ENCODE measurements at places on chromosomes 7 and 10.
A peak's percentile ranks its signal among the peaks of the same experiment; 100 is the strongest.

DNA sequence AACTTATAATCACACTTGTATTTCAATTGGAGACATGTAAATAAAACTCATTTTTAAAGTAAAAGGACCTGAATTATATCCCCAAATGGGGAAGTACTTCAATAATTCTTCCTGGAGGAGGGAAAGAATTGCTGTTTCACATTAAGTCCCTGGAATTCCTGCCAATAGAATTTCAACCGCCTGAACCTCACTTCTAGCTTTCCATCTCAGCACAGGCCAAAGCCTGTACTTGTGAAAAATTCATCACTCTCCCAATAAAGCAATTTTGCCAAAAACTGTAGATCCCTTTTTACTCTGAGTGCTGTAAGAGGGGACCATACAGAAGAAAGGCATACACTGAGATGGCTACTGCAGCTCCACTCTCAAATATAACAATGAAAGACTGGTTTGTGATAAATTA is 54.8 kb downstream of the CADPS2 start:
- DNase-seq: no peak

- DNase-seq: no peak
Observed at GRCh38 chr10:89391907-89392756, at the start of gene IFIT1. TSS of gene IFIT1 (plus strand) at chr10:89392623. CDS start at chr10:89392713, 90 bp downstream.

DNA sequence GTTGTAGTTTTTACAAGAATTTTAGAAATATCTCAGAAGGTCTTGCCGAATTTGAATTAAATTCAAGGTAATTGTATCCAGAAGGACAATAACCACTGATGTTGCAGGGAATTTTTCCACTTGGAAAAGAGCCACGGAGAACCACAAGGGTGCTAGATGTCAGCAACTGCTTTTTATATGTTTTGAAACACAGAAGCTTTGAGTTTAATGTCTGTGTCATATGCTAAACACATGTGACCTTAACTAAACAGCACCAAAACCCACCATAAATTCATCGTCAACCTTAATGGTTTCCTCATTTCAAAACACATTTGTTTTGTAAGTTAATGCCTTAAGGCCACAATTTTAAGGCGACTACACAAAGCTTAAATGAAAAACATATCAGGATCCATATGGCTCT is 106.9 kb downstream of the COL28A1 start:
- no peak for DNase-seq

DNA sequence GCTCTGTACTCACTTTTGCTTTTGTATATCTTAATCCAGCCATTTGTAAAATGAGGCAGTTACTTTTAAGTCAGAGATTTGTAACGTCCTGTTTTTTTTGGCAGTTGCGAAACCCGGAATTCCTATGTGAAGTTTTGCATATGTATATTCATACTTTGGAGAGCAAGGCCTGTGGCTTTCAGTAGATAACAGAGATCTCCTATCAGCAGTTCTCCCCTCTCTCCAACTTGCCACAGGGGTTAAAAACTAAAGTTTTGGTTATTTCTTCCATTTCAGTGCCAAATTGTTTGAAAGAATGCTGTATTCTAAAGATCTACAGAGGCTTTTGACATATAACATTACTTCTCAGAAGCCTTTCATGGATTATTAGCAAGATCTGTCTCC is 102.4 kb downstream of the EXOC4 start:
- no peak for DNase-seq

GRCh38 chr10:67723601-67724000 is 27.6 kb upstream of the CTNNA3 start:
- DNase-seq: no peak

DNA sequence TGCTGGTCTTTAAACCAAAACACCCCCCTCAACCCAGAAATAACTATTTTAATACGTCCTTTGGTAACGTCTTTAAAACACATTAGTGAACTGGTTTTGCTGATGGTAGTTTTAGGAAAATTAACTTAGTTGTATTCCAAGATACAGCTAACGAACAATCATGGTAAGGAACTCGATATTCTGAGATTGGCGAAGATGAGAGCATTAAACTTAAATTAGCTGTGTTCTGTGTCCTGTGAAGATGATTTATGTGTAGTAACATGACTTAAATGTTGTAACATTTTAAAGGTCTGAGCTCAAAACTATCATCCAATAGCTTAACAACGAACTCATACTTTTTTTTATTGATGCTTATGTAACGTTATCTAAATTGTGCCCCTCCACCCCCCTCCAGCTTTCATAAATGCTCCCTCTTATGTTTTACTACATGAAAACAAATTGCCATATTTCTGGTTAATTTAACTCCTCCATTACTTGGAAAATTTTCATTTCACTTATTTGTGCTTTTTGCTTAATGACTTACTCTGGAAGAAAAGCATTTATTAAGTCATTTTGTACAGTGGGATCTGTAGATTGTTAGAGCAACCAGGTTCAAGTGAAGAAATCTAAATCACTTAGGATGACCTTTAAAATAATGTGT is 1.7 kb downstream of the SDK1 start:
- DNase-seq: no peak

GRCh38 chr10:28890121-28890950 is 213.0 kb downstream of the BAMBI start:
- DNase-seq: no peak

GRCh38 chr10:116654816-116655215 is 34.1 kb downstream of the PNLIPRP2 start:
- DNase-seq: no peak

DNA sequence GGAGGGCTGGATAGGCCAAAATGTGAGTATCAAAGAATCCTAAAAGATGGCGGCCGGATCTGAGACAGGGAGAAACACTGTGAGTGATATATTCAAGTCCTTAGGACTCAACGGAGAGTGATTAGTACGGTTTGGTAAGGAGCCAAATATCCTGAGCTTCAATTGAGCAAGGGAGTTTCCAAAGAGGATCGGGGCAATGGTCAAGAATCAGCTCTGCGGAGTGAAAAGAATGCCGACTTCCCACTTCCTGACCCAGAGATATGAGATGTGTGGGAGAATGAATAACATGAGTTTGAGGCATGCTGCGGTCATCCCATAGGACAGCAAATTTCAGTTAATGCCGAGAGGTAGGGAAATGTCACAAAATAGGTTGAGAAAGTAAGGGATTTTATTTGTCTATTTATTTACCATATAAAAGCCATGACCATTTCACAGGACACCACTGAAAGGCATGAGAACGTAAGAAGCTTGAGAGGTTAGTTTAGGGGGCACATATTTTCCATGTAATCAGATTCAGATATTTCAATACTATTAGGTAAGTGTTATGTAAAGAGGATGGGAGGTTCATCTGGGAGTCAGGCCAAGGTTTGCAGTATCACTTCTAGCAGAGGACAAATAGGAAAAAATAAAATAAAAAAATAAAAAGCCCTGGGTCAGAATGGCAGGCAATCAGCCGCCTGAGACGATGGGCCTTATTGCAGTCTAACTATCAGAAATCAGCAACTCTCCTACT is 165.6 kb downstream of the HGF start:
- DNase-seq: no peak

DNA sequence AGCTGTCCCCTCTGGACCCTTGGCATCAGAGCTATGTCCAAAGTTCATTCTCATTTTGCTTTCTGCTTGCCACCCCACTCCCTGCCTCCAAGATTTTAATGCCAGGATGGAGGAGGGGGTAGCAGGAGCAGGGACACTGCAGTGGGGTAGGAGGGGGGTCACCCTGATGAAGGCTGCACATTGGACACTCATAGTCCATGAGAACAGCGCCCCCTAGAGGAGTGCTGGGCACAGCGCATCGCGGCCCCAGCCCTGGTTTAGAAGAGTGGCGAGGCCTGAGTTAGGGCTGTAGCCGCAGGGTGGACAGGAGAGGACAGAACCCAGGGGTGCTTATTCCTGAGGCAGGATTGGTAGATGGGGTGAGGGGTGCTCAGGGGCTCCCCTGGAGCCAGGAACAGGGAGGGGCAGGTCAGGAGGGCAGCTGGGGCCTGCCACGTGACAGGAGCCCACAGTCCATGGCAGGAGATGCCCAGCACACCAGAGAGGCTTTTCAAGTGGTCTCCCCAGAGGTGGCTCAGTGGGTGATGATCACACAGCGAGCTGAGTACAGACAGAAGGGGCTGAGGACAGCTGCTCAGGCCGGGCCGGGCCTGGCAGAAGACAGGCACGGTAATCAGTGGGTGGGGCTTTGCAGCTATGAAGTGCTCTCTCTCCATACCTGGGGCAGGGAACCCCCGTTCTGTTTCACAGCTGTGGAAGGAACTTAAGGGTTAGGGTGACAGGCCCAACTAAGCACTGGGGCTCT is 71.4 kb downstream of the NEURL1 start:
- peak; percentile 58 for DNase-seq

DNA sequence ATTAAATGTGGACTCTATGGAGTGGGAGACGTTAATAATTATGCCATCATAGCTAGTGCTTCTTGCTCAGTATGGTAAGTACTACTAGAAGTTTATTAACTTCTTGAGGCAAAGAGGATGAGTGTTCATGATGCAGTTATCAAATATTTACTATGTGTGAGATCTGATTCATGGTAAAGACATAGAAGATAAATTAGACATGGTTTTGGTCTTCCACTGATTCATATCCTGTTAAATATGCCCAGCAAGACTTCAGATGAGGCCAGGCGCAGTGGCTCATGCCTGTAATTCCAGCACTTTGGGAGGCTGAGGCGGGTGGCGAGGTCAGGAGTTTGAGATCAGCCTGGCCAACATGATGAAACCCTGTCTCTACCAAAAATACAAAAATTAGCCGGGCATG is 547.1 kb upstream of the ANKRD30A start:
- no peak for DNase-seq

DNA sequence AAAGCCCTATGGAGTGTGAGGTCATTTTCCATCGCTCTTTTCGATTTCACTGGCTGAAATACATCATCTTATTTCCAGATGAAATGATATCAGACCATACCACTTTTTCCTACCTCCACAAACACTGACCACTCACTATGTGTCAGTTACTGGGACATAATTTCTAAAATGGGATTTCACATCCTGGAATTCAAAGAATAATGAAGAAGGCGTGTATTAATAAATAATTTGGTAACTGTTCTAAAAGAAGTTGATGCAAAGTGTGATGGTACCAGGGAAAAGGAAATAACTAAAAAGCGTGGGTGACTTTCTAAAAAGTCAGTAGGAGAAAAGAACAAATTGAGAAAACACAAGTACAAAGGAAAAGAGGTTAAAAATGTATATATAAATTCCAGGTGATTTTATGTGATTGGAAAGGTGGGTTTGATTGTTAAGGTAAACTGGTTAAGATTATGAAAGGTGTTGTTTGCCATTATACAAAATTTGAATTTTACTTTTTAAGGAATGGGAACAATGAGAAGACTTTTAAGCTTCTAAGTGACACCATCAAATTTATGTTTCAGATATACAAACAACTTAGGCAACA is 764 bp upstream of the NDUFA5 start:
- no peak for DNase-seq

- DNase-seq: no peak
Observed at GRCh38 chr10:78745441-78745840, 323.3 kb upstream of the ZMIZ1 start.

- DNase-seq: no peak
Observed at GRCh38 chr10:82685087-82685486, 810.1 kb downstream of the NRG3 start.

DNA sequence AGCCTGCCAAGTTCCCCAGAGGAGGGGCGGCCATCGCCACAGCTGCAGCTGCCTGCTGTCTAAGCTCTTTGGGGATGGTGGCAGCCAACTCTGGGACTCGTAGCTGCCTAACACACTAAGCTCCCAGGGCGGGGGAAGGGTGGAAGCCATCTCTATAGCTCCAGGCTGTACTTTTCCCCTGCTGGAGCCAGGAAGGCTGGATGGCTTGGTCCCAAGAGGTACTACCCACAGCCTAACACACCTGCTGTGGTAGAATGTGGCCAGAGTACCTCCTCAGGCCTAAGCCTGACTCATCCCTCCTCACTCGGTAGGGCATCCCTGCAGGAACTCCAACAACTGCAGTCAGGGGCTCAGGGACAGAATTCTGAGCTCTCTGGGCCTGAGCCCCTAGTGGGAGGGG is 151.7 kb upstream of the TAC1 start:
- no peak for DNase-seq

GRCh38 chr10:707456-707855 is 18.0 kb upstream of the DIP2C start:
- DNase-seq: no peak

DNA sequence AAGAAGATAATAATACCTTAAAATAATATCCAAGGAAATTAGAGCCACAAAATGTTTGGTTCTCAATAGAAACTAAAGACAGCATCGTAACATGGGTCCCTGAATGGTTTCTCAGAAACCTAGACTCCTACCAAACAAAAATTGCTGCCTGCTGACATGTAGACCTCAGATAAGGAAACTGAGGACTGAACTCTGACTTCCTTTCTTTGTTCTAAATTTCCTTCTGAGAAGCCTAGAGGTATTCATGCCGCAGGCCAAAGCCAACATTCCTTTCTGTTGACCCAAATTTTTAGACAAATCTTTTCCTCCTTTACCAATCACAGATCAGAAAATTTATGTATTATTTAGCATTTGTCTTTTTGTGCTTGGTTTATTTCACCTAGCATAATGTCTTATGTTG is 816.7 kb upstream of the PHF14 start:
- DNase-seq: no peak
